Activated T-helper 17 cell treated with anti-CD3 and anti-CD28 coated beads, Interleukin-2, amount 50 U/mL, for 72 hours (primary cell): ENCODE measurements at places on chromosomes 1 and 21. TPM values are rescaled to one million over a fixed set of nuclear protein-coding genes. Genes with fewer than 3 reads are reported as not detected.

Gene DAB1
- total RNA-seq: 2.7 TPM

Gene CFAP126
- total RNA-seq: 2.7 TPM

Gene DNASE2B
- total RNA-seq: not detected

Gene ADGRB2
- total RNA-seq: 4.5 TPM
